ENCODE measurements at places on chromosomes 2 and 18.
A peak's percentile ranks its signal among the peaks of the same experiment; 100 is the strongest.

- DNase-seq = no peak
These were observed 208.5 kb downstream of the GRB14 start for GRCh38 chr2:164412831-164413230.

- DNase-seq = no peak
These were observed 56.2 kb downstream of the EMILIN2 start for GRCh38 chr18:2903006-2903405.

GRCh38 chr2:215973954-215974699 lies 39.2 kb downstream of the MREG start:
- no peak for DNase-seq

DNA sequence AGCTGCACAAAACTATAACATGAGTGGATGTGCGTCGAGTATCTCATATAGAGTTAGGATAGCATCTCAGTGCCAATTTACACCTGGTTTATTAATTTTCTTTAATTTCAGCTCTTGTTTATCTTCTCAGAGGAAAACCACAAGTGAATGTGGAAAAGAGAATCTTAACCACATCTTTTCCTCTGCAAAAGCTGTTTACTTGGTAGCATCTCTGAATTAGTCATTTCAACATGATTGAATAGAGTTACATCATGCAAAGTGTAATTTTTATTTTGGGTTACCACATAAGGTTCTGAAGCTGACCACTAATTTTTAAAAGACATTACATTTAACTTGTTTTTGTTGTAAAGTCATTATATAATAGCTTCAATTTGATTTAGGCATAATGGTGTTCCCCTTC lies 83.8 kb upstream of the FAM237A start:
- no peak for DNase-seq

GRCh38 chr2:9631553-9631819 lies 689 bp upstream of the YWHAQ start:
- no peak for DNase-seq

DNA sequence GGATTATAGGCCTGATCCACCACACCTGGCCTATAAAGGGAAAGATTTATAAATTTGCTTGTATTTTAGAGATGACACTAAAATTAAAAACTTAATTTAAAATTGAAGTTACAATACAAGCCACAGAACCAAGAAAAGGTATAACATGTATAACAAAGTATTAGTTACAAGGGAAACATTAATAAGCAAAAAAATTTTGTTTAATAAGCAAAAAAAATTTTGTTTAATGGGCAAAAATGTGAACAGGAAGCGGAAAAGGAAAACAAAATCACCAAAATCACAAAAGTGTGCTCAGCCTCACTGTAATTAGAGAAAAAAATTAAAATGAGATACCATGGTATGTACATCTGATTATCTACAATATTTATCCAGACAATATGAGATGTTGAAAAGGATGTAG lies 15.9 kb upstream of the NDUFV2 start:
- no peak for DNase-seq

DNA sequence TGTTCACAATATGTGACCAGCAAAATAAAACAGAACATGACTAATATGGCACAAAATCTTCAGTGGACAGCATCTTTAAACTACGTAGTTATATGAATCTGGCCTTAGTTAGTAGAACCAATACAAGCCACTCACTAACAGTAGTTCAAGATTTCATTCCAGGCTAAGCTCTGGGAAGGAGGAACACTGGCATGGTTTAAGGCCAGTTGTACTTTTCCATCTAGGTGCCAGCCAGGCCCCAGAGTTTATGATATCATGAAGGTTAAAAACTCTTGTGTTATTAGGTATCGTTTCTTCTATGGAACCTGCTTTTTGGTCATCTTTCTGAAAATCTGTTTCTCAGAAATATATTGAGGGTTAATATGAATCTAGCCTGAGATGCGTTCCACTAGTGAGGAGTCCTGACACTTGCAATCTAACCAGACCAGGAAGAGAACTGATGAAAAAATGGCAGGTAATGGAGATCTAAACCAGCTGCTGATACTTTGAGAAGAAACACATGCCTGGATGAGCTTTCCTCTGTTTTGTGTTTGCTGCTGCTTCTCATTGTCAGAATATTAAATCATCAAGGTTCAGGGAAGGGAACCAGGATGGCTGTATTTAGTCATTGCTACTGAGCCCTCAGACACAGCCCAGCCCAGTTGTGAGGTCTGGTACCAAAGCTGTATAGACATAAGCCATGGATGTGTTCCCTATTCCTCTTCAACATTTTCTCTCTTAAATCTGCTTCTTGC lies 182.8 kb upstream of the SETBP1 start:
- DNase-seq = no peak

DNA sequence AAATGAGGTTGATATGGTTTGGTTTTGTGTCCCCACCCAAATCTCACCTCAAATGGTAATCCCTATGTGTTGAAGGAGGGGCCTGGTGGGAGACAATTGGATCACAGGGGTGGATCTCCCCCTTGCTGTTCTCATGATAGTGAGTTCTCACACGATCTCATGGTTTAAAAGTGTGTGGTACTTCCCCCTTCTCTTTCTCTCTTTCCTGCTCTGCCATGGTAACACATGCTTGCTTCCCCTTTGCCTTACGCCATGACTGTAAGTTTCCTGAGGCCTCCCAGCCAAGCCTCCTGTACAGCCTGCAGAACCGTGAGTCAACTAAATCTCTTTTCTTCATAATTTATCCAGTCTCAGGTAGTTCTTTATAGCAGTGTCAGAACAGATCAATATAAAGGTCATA lies 24.7 kb upstream of the FAM124B start:
- no peak for DNase-seq

DNA sequence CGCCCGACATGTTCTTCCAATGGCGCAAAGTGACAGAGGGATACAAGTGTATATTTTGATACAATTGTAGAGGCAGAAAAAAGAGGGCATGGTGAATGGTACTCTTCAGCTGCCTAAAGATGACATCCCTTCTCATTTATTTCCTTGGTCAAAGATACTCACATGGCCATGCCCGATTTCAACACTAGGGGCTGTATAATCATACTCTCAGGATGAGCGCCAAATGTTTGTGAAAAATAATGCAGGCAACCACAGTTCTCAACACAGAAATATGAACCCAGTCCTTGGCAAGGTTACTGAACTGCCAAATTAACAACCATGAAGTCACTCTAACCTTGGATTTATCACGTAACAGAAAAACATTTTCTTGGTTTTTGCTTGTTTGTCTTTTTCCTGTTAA lies 204.4 kb downstream of the CCDC102B start:
- no peak for DNase-seq

DNA sequence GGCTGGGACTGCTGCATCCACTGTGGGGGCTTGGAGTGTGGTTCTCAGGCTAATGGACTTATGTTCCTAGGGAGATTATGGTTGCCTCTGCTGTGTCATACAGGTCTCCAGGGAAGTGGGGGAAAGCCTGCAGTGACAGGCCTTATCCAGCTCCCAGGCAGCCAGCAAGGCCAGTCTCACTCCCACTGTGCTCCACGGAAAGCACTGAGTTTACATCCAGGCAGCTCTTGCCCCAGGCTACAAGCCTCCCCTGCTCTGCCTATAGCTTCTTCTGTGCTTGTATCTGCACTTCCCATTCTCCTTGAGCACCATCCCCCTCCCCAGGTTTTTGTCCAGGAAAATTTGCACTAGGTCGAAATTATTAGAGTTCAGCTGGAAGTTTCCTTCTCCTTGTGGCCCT lies 231.9 kb downstream of the ZRANB3 start:
- DNase-seq = no peak

- no peak for DNase-seq
These were observed 118.4 kb downstream of the ARL4C start for GRCh38 chr2:234378440-234378839.

DNA sequence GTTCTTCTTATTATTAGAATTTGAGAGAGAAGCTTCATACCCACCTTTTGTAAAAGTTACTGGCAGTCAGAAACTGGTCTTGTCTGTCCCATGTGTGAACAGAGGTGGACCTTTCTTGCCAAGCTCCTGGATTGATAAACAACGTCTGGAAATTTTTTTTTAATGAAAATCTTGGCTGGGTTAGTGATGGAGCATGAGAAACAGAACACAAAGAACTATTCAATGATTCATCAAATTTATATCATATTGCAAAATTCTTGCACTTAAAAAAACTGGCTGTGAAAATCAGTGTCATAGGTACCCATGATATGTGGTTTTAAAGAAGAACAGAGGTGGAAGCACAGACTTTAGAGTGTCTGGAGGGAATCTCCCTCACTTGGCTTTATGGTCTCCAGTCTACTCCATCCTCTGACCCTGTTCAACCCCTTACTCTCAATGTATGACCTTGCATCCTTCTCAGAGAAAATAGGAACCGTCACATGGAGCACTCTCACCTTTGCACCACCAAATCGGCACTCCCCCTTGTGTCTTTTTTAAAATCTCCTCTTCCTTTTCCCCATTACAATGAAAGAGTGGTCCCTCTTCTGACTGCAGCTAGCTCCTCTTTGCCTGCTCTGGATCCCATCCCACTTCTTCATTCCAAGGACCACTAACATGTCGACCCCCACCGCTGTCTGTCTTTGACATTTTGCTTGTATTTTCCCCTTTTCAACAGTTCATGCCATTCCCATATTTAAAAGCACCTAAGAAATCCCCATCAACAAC lies 58.2 kb downstream of the COPS8 start:
- no peak for DNase-seq

- peak; percentile 80 for DNase-seq
These were observed at the start of gene PTPRM for GRCh38 chr18:7566567-7567473. PTPRM (plus strand) TSS chr18:7567316; CDS start chr18:7567819, 503 bp downstream.
